Anterior cingulate cortex (tissue), 58 donors: ENCODE measurements at places on chromosomes 4 and X.

DNA sequence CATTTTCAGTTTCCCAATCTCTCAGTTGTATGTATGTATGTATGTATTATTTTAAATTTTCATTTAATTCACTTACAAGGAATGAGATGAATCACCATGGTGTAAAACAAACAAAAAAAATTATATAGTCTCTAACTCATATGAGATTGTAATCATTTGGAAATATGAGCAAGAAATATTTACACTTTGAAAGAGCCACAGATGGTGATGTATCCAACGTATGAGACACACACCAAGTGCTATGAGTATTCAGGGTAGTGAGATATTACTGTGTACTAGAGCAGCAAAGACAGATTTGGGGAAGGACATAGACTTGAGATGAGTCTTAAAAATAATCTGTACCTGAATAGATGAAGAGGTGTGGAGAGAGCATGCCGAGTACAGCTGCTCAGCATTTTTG, 1154.4 kb downstream of the RAPGEF2 start:
- DNase-seq, result no peak

- DNase-seq, result no peak
These were observed 230.0 kb upstream of the GPC4 start for GRCh38 chrX:133645256-133645655.

- DNase-seq, result no peak
These were observed 233.5 kb downstream of the ARHGAP24 start for GRCh38 chr4:85708468-85708867.

DNA sequence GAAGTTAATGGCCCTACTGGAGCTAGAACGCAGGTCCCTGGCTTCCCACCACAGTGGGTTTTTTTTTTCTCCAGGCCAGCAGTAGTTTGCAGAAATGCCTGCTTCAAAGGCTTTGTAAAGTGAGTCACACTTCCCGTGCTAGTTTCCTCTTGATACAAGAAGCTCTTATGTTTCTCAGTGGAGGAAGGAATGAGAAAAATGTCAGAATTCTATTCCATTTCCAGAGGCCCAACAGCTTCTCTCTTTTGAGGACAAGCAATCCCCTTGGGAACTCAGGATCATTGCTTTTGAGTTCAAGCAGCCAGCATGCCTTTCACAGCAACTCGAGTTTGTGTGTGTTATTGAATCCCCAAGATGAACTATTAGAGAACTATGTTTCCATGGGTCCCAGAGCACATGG, 134.3 kb downstream of the GUCY2F start:
- no peak for DNase-seq

- no peak for DNase-seq
These were observed 415.8 kb upstream of the GRID2 start for GRCh38 chr4:91887926-91888325.

DNA sequence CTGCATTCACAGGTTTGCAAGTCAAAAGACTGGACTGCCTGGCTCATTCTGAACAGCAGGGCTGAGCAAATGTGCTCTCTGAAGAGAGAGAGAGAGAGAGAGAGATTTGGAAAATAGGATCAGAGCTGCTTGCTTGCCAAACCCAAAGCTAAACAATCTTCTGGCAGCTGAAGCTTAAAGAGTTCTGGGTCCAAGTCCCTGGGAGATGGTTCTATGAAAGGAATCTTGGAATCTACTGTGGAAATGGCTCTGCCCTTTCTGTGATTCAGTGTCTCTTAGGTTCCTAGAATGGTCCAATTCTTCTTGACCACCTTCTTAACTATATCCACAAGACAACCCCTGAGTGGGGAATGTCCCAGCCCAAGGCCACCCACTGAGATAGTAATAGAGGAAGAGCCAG, 66.1 kb upstream of the EFNB1 start:
- DNase-seq, result no peak

- DNase-seq, result no peak
These were observed 108.0 kb downstream of the ITM2A start for GRCh38 chrX:79259073-79259689.

DNA sequence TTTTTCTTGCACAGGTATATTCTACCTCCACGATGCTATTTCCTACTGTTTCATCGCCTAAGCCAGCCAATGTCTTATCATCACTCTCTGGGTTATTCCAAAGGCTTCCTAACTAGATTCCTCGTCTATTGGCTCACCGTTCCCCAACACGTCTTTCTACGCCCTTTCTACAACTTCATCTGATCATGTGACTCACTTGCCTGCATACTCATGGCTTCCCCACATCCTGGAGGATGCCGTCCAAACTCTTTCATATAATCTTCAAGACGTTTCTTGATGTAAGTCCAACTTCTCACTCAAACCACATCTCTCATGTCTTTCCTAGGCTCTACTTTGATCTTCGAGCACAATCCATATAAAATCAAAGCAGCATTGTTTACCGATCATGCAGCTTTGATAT, 322.0 kb upstream of the PPARGC1A start:
- DNase-seq, result no peak

GRCh38 chr4:48645225-48645794, 134.8 kb downstream of the FRYL start:
- no peak for DNase-seq

- no peak for DNase-seq
These were observed 15.0 kb upstream of the MSMO1 start for GRCh38 chr4:165312506-165312905.

DNA sequence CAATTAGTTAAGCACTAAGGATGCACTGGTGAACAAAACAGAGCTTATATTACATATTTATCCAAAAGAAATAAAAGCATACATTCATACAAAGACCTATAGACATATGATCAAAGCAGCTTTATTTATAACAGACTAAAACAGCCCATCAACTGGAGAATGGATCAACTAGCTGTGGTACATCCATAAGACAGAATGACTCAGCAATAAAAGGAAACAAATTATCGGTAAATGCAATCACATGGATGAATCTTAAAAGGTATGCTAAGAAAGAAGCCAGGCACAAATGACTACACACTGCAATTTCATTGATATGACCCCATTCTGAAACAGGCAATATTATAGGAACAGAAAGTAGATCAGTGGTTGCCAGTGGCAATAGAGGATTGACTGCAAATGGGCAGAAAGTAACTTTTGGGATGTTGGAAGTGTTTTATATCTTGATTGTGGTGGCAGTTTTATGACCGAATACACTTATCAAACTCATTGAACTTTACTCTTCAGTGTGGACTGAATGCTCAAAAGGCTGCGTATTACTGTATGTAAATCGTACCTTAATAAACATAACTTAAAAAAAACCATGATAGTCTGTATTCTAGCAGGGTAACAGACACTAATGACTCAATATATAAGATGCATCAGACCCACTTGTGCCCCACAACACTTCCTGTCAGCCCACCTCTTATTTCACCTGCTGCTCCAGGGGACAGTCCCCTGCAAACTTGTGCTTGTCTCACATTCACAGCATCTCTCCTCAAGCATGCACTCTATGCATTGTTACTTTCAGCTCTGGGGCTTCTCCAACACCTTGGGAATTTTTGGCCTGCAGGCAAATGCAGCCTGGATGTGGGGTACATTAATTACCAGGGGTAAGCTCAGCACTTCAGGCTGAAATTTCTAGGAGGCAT, 59.1 kb downstream of the MID1IP1 start:
- no peak for DNase-seq

- no peak for DNase-seq
These were observed 90.9 kb upstream of the LNX1 start for GRCh38 chr4:53682196-53682595.

- DNase-seq, result no peak
These were observed 11.7 kb upstream of the HTRA3 start for GRCh38 chr4:8257854-8258253.

DNA sequence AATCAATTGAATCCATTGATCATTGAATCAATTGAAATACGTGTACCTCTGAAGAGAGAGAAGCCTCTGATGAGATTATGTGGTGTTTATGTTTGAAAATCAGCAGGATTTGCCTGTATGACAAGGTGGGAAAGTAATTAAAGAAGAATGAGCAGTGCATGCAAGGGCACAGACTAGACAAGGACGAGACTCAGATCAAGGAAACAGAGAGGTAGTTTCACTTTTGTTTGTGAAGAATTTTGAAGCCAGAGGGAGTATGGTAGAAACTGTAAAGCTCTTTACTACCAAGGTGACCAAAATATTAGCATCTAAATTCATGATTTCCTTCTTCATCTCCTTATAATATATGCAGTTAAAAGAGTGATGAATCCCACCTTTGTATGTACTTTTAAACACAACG, 1830.0 kb upstream of the IGFBP7 start:
- no peak for DNase-seq

- DNase-seq, result no peak
These were observed 19.0 kb downstream of the TMEM47 start for GRCh38 chrX:34638116-34638515.

- DNase-seq, result no peak
These were observed 2305.1 kb upstream of the AGA start for GRCh38 chr4:179747218-179747910.

DNA sequence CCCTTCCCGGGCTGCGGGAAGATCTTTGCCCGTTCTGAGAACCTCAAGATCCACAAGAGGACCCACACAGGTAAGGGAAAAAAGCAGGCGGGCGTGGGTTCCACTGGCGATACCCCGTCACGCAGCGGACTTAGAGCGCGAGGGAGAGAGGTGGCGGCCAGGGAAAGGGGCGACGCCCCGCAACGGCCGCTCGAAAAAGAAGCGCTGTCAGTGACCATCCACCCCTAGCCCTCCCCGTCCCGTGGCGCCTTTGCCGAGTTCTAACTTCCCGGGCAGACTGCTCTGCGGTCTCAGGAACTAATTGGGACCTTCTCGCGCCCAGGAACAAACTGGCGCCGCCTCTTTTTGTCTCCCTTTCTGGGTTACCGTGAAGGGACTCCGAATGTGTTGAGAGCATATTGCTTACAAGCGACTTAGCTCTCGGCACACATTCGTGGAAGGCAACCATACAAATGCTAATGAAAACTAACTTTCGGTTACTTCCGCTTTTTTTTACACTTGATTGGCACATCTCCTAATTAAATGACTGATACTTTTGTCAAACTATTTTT, 1.8 kb downstream of the ZIC3 start:
- no peak for DNase-seq

- no peak for DNase-seq
These were observed 83.6 kb downstream of the ANAPC10 start for GRCh38 chr4:145014365-145014764.

GRCh38 chr4:80179637-80180161, 17.6 kb upstream of the PRDM8 start:
- no peak for DNase-seq

DNA sequence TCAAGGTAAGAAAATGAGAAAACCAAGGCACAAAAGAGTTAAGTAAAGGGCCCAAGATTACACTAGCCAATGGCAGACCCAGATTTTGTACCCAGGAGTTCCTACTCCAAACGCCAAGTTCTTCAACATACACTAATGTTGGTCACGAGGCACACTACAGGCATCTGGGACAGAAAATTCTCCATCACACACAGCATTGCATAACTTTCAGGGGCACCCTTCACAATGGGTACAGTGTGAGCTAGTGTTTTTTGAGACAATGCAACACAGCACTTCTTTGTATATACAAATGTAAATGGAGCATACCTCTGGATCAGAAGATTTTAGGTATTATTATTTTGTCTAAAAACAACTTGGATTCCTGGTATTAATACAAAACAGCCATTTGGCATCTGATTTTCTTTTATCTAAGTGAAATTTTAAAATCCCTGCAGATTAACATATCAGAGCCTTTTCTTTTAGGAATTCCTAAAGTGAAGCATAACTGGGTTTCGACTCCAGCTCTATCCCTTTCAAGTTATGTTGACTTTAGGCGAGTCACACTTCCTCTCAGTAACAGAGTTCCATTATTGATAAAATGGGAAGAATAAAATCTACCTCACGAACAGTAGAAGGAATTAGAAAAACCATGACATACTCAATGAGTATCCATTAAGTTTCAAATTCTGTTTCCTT, 41.1 kb downstream of the ADGRA3 start:
- no peak for DNase-seq

DNA sequence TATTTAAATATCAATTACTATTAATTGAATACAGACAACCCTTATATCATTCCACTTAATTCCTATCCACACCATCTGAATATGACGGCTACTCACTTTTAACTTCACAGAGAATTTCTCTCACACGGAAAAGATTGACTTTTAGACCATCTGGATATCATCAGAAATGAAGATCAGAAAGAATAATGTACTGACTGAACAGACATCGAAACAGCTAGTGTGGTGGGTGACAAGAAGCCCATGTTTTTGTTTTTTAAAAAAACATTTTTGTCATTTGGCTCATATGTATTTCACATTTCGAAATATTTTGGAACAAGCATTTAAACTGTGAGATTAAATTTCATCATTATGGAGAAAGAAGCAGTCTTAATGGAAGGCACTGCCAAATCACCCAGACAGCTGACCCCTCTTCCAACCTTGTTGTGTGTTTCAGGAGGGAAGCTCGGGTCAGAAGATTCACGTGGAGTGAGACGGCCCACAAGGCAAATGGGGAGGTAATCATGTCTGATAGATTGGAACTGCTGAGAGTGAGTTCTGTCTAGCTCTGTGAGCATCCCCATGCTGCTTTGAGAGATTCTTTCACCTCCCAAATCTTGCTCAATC, 204.2 kb upstream of the RASGEF1B start:
- DNase-seq, result no peak

DNA sequence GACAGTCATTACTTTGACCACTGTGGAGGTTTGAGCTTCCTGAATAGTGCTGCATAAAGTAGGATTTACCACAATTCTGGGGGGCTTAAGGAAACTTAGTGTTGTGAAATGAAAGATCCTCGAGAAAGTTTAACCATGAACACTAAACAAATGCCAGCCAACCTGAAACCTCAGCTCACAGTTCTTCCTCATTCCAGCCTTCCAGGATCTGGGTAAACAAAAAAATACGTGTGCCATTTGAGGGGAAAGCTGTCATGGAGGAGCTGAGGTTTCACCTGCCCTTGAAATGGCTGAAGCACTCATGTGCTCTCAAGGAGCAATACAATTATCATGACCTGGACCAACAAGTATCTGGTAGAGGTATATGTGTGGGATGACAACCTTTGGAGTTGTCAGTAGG, 142.7 kb downstream of the NPNT start:
- no peak for DNase-seq

DNA sequence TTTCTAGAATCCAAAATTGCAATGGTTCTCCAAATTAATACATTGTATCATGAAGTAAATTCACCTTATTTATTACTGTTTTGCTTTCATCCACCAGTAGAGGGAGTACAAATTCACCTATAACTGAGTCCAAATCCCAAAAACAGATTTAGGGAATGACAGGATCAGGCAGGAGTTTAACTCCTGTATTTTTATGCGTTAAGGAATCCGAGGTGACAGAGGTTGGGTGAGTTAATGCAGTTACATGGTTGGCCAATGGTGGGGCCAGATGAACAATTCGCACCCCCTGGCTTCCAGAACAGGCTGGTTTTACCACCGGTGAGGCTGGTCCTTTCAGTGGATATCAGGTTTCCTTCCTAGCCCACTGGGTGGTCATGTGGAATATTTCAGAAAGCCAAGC, 82.4 kb downstream of the MTNR1A start:
- DNase-seq, result no peak

GRCh38 chrX:150365990-150366911, 3.1 kb downstream of the MAMLD1 start:
- DNase-seq, result no peak

- no peak for DNase-seq
These were observed 31.3 kb upstream of the LONRF3 start for GRCh38 chrX:118943102-118943501.
